CD4-positive, alpha-beta T cell treated with Interleukin-21 for 1 hour (primary cell): ENCODE measurements at places on chromosomes 5 and 9.

DNA sequence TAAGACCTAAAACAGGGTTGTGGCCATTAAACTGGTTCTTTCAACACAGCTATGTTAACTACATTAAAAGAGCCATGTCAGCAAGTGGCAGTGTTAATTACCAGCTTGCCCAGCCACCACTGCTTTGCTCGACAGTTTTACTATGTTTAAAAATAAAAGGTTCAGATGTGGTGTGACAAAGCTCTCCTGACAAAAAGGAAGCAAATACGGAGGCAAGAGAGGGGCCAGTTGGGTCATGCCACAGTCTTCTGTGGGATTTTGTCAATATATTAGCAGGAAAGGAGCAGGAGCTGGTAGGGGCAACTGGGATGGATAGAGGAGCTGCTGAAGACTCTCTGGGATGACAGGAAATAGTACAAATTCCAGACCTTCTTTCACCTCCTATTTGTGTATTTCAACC, 113.5 kb upstream of the PCA3 start:
- DNase-seq, result no peak

GRCh38 chr5:160064417-160064810, 54.8 kb downstream of the PWWP2A start:
- DNase-seq, result no peak

GRCh38 chr9:94619026-94619425, 20.3 kb downstream of the FBP1 start:
- DNase-seq, result no peak

DNA sequence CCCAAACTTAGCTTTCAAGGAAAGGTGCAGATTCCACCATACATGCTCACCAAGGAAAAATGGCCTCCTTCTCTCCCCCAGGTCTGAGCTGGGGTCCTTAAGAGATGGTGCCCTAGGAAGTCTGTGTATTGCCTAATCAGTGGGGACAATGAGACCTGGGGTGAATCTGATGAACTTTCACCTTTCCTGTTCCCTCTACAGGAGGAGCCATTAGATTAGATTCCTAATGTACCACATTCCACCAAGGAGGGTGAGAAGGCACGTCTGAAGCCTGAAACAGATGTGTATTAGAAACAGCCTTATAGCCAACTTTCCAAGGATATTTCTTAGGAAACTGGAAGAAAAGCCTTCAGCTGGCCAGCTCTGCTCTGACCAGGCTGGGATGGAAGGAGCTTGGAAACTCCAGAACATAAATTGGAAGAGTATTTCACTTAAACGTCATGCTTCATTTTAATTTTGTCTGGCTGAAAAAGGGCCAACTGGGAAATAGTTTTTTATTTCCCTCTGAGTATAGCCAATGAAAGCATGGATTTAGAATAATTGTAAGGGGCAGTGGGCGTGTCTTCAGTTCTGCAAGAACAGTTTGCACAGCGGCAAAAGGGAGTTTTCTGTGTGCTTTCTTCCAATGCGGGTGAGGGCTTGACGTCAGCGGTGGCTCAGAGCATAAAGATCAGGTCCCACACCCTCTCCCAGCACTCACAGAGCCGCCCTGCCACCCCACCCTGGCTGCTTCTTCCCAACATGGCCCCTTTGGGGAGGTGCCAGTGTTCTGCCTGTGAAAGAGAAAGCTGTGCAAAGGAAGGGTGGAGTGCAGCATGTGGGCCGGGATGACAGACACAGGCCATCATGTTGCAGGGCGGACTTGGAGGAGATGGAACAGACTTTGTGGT, 210.9 kb downstream of the ESM1 start:
- peak; percentile 25 for DNase-seq

GRCh38 chr5:130102375-130102774, 198.1 kb downstream of the CHSY3 start:
- no peak for DNase-seq

GRCh38 chr5:59842999-59843398, 50.5 kb downstream of the PDE4D start:
- DNase-seq, result no peak

DNA sequence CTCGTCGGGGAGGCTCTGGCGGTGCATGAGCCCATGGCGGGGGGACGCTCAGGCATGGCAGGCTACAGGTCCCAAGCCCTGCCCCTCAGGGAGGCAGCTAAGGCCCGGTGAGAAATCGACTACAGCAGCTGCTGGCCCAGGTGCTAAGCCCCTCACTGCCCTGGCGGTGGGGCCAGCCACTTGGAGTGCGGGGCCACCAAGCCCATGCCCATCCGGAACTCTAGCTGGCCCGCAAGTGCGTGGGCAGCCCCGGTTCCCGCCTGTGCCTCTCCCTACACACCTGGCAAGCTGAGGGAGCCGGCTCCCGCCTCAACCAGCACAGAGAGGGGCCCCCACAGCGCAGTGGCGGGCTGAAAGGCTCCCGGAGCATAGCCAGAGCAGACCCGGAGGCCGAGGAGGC, 1896.9 kb upstream of the CDH6 start:
- no peak for DNase-seq

DNA sequence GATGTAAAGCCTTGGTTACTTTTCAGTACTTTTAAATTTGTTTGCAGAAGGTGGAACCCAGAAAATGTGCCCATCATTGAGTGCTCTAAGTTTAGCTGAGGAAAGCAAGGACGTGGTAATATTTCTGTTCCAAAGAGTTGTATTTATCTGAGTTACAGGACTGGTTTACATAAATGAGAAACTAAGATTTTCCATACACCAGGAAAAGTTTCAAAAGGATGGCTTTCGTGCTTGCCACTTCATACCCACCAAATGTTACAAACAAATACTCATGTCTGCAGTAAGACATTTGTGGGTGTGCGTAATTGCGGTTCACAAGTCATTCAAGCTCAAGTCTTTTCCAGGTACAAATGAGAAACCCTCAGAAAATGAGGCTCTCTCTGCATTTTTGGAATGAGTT, 68.1 kb downstream of the CWC27 start:
- DNase-seq, result no peak

GRCh38 chr9:122988920-122989621, 44.4 kb upstream of the GPR21 start:
- no peak for DNase-seq

DNA sequence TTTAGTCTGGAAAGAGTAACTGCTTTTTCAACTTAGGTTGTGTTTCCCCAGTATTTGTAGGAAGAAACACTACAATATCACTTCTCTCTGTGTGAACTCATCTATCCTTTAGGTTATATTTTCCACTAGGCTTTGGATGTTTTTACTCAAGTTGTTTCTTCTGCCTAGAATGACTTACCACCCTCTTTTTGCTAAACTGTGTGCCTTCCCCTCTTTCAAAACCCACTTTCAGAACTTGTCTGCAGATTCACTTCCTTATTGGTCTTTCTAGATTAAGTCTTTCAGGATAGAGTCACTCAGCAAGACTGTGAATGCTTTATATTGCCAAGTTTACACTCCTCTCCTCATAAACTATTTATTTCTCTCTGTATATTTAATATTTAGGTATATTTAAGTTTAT, 14.2 kb upstream of the CAST start:
- no peak for DNase-seq

DNA sequence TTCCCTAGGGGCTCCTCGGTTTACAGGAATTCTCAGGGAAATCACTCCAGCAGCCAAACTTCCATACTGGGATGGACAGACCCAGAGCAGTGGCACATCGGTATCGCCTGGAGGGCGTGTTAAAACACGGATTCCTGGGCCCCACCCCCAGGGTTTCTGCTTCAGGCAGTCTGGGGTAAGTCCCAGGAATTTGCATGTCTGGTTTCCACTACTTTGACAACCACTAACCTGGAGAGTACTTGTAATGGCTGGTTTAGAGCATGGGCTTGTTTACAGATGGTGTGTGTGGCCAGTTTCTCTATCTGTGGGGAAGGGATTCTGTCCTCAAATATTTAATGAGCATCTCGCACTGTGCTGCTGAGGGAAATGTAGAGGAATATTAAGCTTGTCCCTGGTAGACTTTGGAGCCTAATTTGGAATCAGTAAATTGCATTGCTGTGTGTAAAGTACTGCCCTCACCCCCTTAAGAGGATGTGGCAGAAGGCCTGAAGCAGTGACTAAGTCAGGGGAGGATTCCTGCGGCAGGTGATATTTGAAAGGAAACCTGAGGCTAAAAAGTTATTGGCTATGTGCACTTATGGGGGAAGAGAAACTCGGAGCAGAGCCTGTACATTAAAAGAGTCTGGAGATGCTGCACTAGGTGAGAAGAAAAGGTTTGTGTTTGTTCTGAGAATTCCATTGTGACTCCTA, 18.6 kb upstream of the TJP2 start:
- no peak for DNase-seq

DNA sequence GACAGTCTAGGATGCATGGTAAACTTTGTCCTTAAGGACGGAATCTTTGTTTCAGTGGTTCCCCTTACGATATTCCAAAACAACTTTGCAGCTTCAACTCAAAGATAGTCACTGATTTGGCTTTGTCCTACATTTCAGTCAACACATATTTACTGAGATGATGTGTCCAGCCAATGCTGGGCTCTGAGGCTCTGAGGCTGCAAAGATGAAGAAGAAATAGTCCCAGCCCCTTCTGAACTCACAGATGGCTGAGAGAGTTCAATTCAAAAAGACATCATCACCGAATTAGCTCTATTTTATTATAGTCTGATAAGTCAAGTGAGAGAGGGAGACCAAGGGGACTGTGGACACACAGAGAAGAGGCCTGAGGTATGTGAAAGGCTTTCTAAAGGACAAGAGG, 544.0 kb downstream of the ACTL7B start:
- no peak for DNase-seq

DNA sequence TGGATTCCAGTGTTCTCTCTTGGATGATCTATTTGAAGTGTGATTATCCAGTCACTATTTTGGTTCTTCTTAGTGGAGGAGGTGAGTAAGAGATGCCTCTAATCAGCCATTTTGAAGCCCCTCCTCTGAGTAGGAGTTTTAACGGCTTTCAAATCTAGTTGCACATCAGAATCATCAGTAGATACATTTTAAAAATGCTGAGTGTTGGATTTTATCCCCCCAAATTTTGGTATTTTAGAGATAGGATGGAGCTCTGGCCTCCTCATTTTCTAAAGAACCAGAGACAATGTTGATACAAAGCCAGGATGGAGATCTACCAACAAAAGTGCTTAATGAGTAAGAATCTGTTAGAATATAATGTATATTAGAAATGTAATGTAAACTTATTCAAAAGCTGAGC, 1061.0 kb upstream of the WWC1 start:
- no peak for DNase-seq

DNA sequence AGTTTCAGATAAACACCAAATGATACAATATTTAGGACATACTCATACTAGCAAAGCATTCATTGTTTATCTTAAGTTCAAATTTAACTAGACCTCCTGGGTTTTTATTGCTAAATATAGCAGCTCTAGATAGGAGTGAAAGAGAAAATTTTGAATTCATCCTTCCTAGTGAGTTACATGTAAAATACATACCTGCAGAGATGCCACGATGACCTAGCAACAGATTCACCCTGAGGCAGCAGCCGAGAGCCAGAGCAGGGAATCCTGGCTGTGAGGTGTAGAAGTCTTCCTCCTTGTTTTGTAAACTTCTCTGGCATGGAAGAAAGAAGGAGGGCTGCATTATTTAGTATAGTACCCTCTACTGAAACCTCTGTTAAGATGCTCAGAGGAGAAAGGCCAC, 25.9 kb upstream of the GABRP start:
- DNase-seq, result no peak

DNA sequence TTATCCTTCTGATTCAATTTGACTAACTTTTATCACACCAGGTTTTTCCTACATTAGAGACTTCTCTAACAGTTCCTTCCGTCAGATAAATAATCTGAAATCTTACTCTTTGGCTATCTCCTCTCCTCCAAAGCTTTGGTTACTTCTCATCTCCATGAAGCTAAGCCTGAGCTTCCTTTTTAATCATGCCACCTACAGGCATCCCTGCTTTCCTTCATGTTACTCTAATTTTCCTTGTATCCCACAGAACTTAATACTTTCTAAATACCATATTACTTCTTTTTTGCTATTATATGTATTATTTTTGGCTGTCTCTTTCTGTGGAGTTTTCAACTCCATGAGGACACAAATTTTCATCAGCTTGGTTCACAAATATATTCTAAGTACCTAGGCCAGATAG, 49.7 kb downstream of the C9 start:
- DNase-seq, result no peak

- DNase-seq, result no peak
Measured at GRCh38 chr5:154394307-154394706, 51.5 kb upstream of the SAP30L start.

- DNase-seq, result no peak
Measured at GRCh38 chr5:178083922-178084321, 29.4 kb upstream of the N4BP3 start.

- no peak for DNase-seq
Measured at GRCh38 chr9:90830977-90831376, 29.4 kb downstream of the SYK start.

DNA sequence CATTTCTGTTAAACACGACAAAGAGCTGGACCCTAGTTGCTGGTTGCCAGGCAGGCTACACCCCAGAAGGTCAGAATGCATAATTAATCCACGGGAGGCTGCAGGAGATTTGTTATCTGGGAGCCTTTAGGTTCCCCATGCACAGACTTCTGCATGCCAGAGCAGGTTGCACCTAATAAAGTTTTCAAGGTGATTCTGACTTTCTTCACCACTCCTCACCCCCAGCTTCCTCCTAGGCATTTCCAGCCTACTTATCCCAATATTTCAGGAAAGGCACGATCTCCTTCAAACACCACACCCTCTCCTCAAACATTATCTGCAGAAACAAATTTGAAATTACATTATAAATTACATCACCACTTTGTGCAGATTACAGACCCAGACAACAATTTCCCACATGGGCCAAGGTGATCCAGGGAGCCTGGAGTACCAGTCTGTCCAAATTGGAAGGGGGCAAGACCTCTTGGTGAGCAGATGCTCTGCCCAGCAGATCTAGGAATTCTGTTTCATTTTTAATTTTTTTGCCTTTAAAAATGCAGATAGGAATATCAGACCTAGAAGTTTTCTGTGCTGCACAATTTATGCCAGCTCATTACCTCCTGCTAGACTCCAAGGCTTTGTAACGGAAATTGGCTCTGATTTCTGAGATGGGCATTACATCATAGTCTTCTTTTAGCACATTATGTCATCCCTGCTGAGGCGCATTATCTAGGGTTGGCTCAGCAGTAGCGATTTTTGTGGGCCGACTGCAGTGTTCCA, 363.4 kb upstream of the SLC30A5 start:
- DNase-seq, result peak; percentile 27

GRCh38 chr5:66958201-66958979, 238.2 kb downstream of the CD180 start:
- DNase-seq, result no peak

GRCh38 chr5:76953551-76954382, 922 bp downstream of the CRHBP start:
- DNase-seq, result no peak
